GM04504 (cell line): ENCODE measurements at places on chromosomes 6 and 20.

- DNase-seq = no peak
Observed at GRCh38 chr20:63028461-63028921, 21.7 kb upstream of the BHLHE23 start.

DNA sequence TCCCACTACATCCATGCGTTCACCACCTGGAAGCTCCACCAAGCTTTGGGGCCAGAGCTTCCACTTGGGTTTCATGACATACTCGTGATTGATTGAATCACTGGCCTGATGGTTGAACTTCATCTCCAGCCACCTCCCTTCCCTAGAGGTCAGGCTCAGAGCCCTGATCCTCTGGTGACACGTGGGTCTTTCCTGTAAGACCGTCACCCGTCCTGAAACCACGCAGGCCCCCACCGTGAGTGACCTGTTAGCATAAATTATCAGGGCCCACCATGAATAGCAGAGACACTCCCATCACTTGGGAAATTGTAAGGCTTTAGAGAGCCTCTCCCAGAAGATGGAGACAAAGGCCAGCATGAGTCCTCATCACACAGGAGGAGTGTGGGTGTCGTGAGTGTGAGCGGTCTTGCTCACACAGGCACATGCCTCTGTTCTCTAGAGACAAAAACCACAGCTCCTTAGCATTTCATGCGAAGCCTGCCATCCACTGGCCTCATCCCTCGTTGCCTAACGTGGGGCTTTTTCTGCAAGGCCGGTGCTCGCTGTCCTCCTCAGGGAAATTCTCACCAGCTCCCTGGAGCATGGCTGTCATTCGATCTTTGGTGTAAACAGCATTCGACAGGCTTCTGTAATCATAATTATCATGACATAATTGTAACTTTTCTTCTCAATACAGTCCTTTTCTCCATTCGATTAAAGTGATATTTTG, 65.1 kb upstream of the DUSP22 start:
- DNase-seq = no peak

DNA sequence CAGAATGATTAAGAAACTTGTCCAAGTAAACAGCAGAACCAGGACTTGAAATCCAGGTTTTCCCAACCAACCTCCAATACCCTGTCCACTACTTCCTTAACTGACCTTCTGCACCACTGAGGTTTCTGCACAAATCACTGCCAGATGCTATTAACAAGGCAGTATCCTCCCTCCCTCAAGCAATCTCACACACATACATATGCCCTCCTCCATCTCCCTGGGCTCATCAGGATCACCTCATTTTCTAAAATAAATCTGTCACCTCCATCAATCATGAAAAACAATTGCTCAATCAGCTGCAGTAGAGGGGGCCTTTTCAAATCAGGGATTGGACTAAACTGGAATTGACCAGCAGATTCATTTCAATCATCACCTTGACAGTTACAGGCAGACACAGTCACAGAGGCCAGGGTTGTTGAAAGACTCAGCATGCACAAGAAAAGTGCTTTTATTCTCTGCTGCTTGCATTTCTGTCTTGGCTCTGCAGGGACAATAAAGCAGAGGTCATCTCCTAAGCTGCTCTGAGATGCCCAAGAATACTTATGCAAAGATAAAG, 539.4 kb downstream of the PTPRT start:
- no peak for DNase-seq

DNA sequence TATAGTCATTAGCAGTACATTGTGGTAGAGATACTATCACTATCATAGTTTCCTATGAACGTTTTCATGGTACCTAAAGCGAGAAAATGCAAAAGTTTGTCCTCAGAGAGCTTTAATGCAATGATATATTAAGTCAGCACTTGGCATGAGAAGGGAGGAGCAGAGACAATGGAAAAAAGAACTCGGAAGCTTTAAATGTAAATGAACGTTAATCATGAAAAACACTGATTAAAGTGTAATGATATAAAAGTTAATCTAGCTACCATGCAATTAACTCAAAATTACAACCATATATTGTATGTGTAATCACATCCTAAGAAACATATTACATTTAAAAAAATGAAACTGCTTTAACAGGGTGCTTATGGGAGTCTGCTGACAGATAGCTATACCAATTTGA, 282.7 kb downstream of the HDGFL1 start:
- DNase-seq = no peak

- DNase-seq = no peak
Observed at GRCh38 chr20:62629864-62630470, 12.3 kb upstream of the SLCO4A1 start.

- no peak for DNase-seq
Observed at GRCh38 chr6:36124881-36125280, 5.4 kb upstream of the MAPK13 start.
